ENCODE measurements at places on chromosomes 11 and 22. TPM values are rescaled to one million over a fixed set of nuclear protein-coding genes. Genes with fewer than 3 reads are reported as not detected.

APOA1 gene
- total RNA-seq: not detected

HEPHL1 gene
- not detected for total RNA-seq

ADM2 gene
- 20.2 TPM for total RNA-seq

BLID gene
- total RNA-seq: not detected

GUCY1A2 gene
- 0.18 TPM for total RNA-seq

MRGPRX3 gene
- not detected for total RNA-seq

CEP126 gene
- 1.1 TPM for total RNA-seq

CAT gene
- 61.3 TPM for total RNA-seq

ZNF280A gene
- not detected for total RNA-seq

LUZP2 gene
- not detected for total RNA-seq

RFPL2 gene
- total RNA-seq: not detected

ROM1 gene
- 2.8 TPM for total RNA-seq

PKDREJ gene
- total RNA-seq: not detected

CNIH2 gene
- total RNA-seq: not detected

CCDC116 gene
- not detected for total RNA-seq

All from myometrial cell (primary cell).